ENCODE measurements at places on chromosomes 16 and 17. TPM values are rescaled to one million over a fixed set of nuclear protein-coding genes. Genes with fewer than 3 reads are reported as not detected.

DNA sequence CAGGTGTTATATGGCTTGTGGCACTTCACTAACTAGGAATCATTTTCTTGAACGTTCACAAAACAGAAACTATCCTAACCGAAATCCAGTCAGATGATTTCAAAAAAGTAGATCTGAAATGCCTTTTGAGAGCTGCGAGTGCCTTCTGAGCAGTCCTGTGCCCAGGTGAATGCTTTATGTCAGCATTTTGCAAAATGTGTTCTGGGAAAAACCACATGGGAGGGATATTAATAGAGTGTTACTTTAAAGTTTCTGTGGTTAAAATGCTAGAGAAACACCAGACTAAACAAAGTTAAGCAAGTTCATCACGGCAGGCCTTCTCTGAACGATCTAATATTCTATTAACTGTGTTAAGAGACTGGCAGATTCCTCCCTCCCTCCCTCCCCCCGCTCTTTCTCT lies 15.8 kb upstream of the RGS9 start:
- no peak overlapping the region for H3K4me3 ChIP-seq
- H3K36me3 ChIP-seq: no peaks in the 10 kb centered on the region
- H3K27ac ChIP-seq: no peak overlapping the region
- peaks cover 2% of the 10 kb centered on the region for H3K27me3 ChIP-seq
- no peaks in the 10 kb centered on the region for H3K4me1 ChIP-seq

- no peak overlapping the region for H3K27ac ChIP-seq
- no peaks in the 10 kb centered on the region for H3K36me3 ChIP-seq
- H3K4me3 ChIP-seq: peak overlapping the region; percentile 2
- DNase-seq: no peak
- peaks cover 14% of the 10 kb centered on the region for H3K4me1 ChIP-seq
- H3K27me3 ChIP-seq: no peaks in the 10 kb centered on the region
Measured at GRCh38 chr17:47952171-47953021, 5.3 kb downstream of the PRR15L start.

- no peaks in the 10 kb centered on the region for H3K4me1 ChIP-seq
- no peak overlapping the region for H3K4me3 ChIP-seq
- DNase-seq: no peak
- H3K27ac ChIP-seq: no peak overlapping the region
Measured at GRCh38 chr17:47611372-47612350, 38.1 kb upstream of the KPNB1 start.

DNA sequence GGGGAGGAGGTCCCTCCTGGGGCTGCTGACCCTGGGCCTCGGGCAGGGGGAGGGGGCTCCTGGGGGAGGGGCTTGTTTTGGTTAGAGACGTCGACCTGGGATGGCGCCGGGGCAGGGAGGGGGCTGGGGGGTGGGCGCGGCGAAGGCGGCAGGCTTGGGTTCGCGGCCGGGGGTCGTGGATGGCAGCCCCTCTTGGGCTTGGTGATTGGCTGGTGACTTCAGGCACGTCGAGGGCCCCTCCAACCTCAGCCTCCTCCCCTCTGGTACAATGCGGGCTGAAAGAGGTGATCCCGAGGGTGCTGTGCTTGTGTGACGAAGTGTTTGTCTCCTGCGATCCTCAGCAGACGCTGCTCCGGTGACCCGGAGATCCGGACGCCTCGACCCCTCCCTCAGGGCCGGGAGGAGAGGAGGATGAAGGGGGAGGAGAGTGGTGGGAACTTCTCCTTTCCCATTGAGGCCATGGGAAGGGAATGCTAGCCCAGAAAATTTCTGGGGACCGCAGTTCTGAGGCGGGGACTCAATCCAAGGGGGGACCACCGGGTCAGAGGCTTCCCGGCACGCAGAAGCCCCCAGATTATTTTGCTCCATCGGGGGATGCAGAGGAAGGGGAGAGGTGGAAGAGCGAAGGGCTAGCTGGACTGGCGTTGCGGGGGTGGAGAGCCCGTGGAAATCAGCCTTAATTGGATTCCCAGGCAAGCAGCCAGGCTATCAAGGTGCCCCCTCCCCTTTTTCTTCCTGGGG lies 43.9 kb downstream of the RAI1 start:
- no peaks in the 10 kb centered on the region for H3K27me3 ChIP-seq
- H3K27ac ChIP-seq: peak overlapping the region; percentile 23
- H3K4me3 ChIP-seq: no peak overlapping the region
- no peaks in the 10 kb centered on the region for H3K36me3 ChIP-seq
- DNase-seq: peak; percentile 61
- peaks cover 3% of the 10 kb centered on the region for H3K4me1 ChIP-seq

GRCh38 chr17:41527063-41528023 lies 765 bp downstream of the KRT19 start:
- H3K27ac ChIP-seq: peak overlapping the region; percentile 87
- no peak for DNase-seq
- H3K4me1 ChIP-seq: no peaks in the 10 kb centered on the region
- peaks cover 28% of the 10 kb centered on the region for H3K27me3 ChIP-seq

DNA sequence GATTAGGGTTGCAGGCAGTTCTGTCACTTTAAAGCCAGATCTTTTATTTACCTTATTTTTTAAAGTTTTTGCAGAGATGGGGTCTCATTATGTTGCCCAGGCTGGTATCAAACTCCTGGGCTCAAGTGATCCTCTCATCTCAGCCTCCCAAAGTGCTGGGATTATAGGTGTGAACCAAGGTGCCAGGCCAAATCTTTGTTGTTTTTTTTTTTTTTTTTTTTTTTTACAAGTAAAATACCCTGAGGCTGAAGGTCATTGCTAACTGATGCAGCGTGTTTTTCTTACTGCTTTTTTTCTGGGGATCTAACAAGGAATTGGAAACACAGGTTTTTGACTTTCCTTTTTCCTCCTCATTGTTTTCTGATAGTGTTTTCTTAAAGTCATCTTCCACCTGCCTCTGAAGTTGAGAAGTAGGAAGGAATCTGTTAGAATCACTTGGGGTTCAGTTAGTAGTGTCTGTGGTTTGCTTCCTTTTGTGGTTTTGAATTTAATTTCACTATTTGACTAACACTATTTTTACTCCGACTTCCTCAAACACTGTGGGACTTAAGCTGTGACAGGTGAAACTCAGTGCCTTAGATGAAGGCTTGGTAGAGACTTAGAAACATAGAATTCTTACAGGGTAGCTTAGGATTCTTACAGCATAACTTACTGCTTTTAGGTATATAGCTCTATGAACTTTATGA lies 22.2 kb downstream of the CLTC start:
- peaks cover 1% of the 10 kb centered on the region for H3K36me3 ChIP-seq
- peaks cover 24% of the 10 kb centered on the region for H3K4me1 ChIP-seq
- DNase-seq: no peak
- H3K27ac ChIP-seq: no peak overlapping the region
- no peaks in the 10 kb centered on the region for H3K27me3 ChIP-seq

GRCh38 chr17:1461198-1461944 lies 5.3 kb upstream of the CRK start:
- no peaks in the 10 kb centered on the region for H3K27me3 ChIP-seq
- DNase-seq: no peak
- no peak overlapping the region for H3K27ac ChIP-seq

DNA sequence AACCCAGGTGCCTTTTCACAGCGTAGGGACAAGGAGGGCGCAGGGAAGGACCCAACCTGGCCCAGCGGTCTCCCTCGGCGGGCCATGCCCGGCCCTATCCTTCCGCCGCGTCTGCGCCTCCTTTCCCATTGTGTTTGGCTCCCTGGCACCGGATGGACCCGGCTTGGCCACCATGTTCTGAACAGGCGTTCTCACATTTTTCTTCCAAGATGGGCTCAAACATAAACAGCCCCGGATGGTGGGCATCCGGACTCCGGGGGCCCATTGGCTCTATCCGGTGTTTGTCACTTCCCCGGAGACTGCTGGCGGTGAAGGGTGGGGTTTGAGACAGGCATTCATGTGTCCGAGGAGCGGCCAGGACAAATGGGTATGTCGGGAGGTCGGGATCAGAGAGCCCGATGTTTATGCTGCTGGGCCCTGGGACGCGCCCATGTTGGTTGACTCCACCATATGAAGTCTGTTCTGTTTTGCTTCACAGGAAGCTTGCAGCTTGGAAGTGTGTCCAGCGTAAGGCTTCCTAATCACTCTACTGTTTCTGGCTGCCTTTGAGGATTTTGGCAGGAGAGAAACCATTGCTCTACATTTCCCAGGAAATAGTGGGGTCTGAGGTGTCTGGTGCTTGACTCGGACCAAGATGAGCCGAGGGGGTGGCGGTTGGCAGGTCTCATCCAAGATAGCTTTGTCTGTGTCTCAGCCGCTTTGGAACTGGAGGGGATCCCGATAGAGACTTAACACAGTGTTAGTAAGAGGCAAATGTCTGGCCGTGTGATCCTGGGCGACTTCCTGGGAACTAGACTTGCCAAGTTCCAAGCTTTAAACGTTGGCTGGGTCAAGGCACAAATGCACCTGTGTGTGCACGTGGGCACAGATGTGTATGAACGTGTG lies 188.3 kb downstream of the IRF8 start:
- DNase-seq: peak; percentile 79
- no peaks in the 10 kb centered on the region for H3K36me3 ChIP-seq
- H3K4me3 ChIP-seq: no peak overlapping the region

- no peaks in the 10 kb centered on the region for H3K27me3 ChIP-seq
- H3K4me3 ChIP-seq: no peak overlapping the region
- peaks cover 4% of the 10 kb centered on the region for H3K4me1 ChIP-seq
- peaks cover 16% of the 10 kb centered on the region for H3K36me3 ChIP-seq
- H3K27ac ChIP-seq: peak overlapping the region; percentile 32
Measured at GRCh38 chr16:48561960-48562393, 48.0 kb downstream of the N4BP1 start.

DNA sequence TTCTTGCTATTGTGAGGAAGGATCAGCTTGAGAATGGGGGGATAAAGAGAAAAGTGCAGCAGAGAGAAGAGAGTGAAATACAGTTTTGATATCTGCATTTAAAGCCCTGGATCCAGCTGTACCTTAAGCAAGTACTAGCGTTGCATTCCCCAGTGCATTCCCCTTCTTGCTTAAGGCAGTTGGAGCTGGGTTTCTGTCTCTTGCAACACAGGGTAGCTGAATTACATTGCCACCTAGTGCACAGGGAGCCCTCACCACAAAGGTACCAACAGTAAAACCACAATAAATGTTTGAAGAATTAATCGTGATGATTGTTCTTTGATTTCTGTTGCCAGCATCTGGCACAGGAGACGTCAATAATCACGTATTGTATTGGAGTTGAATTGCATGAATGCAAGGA lies 588.7 kb downstream of the RBFOX1 start:
- H3K4me1 ChIP-seq: no peaks in the 10 kb centered on the region
- no peak overlapping the region for H3K27ac ChIP-seq
- no peak overlapping the region for H3K4me3 ChIP-seq

DNA sequence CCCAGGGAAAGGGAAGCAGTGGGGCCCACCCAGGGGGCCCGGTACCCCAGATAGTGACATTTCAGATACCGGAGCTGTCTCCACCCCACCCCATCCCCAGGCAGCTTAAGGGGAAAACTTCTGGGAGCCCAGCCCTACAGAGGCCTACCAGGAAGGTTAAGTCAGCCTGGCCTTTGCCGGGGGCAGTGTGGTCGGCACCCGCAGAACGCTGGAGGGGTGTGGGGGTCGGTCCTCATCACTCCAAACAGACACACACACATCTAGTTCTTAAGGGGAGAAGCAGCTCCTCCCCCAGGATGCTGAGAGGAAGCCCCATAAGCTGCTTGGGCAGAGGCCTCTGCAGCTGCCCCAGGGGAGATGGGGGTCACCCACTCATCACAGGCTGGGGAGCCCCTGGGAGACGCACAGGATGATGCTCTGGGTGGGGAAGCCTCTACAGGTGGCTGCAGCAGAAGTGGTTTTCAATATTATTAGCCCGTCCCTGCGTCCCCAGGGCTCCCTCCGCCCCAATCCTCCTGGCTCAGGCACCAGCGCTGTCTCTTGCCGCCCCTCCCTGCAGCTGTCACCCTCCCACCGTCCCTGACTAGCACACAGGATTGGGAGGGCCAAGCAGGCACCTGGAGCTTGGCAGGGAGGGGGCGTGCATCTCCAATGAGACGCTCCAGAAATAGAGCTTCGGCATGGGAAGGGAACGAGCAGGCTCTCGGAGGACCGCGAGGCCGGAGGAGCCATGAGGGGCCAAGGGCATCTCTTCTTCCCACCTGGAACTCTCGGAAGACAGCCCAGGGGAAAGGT lies 1.4 kb upstream of the ABR start:
- H3K27ac ChIP-seq: no peak overlapping the region
- no peak for DNase-seq
- no peaks in the 10 kb centered on the region for H3K36me3 ChIP-seq

GRCh38 chr17:41678411-41678906 lies 10.2 kb upstream of the EIF1 start:
- peak overlapping the region; percentile 93 for H3K27ac ChIP-seq
- peaks cover 14% of the 10 kb centered on the region for H3K4me1 ChIP-seq
- no peak for DNase-seq
- no peaks in the 10 kb centered on the region for H3K27me3 ChIP-seq
- H3K4me3 ChIP-seq: peak overlapping the region; percentile 3
- no peaks in the 10 kb centered on the region for H3K36me3 ChIP-seq

DNA sequence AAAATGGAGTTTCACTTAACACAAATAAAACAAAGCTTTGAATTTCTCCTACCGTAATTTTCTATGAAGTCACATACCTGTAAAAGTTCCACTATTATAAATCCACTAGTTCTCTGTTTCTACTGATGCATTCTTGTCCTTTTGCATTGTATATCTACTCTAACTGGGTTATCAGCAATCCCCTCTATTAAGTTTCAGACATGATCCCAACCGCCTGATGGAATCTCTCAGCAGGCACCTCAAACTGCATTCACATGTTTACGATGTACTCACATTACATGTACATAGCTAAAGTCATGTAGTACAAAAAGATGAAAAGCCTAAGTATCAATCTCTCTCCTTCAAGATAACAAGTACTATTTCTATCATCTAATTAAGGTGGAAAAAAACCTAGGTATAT lies 64.9 kb downstream of the MED13 start:
- H3K36me3 ChIP-seq: peaks cover 2% of the 10 kb centered on the region
- no peak overlapping the region for H3K4me3 ChIP-seq
- H3K27ac ChIP-seq: no peak overlapping the region

- H3K4me3 ChIP-seq: no peak overlapping the region
- no peak for DNase-seq
- no peak overlapping the region for H3K27ac ChIP-seq
- no peaks in the 10 kb centered on the region for H3K27me3 ChIP-seq
- no peaks in the 10 kb centered on the region for H3K36me3 ChIP-seq
Measured at GRCh38 chr17:22272363-22273146, 580.2 kb downstream of the KCNJ18 start.

- no peak overlapping the region for H3K4me3 ChIP-seq
- DNase-seq: no peak
- H3K27ac ChIP-seq: no peak overlapping the region
- H3K4me1 ChIP-seq: peaks cover 5% of the 10 kb centered on the region
Measured at GRCh38 chr17:47997586-47997985, 26.7 kb downstream of the CDK5RAP3 start.

NGFR gene
- 3.9 TPM for total RNA-seq

WSCD1 gene
- 13.4 TPM for total RNA-seq

NOL11 gene
- total RNA-seq: 46.6 TPM

TEX14 gene
- not detected for total RNA-seq

CTRB1 gene
- total RNA-seq: 6.5 TPM

PDE6G gene
- total RNA-seq: 1.8 TPM

Measured in lung (tissue), 17 donors.